ENCODE measurements at places on chromosomes 1 and 21.
A peak's percentile ranks its signal among the peaks of the same experiment; 100 is the strongest.

DNA sequence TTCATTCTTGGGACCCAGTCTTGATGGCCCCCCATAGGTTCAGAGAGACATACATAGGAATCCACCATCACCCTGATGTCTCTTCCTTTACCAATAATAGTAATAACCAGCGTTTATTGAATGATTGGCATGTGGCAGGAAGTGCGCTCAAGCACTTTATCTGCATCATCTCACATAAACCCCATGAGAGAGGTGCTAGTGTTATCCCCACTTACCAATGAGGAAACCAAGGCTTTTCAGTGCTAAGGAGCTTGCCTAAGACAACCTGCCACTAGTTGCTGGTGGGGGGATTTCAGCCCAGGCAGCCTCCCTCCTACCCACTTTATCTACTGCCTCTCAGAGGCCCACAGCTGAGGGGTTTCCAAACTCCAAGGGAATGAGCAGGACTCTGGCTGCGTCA is 7.7 kb downstream of the LGR6 start:
- H3K4me3 ChIP-seq = no peak overlapping the region
- H3K4me1 ChIP-seq = peaks cover 52% of the 10 kb centered on the region
- H3K27me3 ChIP-seq = no peaks in the 10 kb centered on the region
- H3K36me3 ChIP-seq = no peaks in the 10 kb centered on the region
- DNase-seq = no peak

- H3K4me1 ChIP-seq = no peaks in the 10 kb centered on the region
- H3K27me3 ChIP-seq = no peaks in the 10 kb centered on the region
- DNase-seq = no peak
- no peaks in the 10 kb centered on the region for H3K36me3 ChIP-seq
These were observed 6.0 kb upstream of the CD2 start for GRCh38 chr1:116748272-116748671.

GRCh38 chr1:159918352-159919200 is 6.7 kb downstream of the TAGLN2 start:
- H3K4me1 ChIP-seq = no peaks in the 10 kb centered on the region
- no peak for DNase-seq
- H3K4me3 ChIP-seq = no peak overlapping the region
- no peaks in the 10 kb centered on the region for H3K27me3 ChIP-seq
- no peak overlapping the region for H3K27ac ChIP-seq

- H3K36me3 ChIP-seq = no peaks in the 10 kb centered on the region
- no peak overlapping the region for H3K27ac ChIP-seq
- no peaks in the 10 kb centered on the region for H3K27me3 ChIP-seq
- H3K4me3 ChIP-seq = no peak overlapping the region
These were observed 181.1 kb downstream of the TGFB2 start for GRCh38 chr1:218526198-218526580.

DNA sequence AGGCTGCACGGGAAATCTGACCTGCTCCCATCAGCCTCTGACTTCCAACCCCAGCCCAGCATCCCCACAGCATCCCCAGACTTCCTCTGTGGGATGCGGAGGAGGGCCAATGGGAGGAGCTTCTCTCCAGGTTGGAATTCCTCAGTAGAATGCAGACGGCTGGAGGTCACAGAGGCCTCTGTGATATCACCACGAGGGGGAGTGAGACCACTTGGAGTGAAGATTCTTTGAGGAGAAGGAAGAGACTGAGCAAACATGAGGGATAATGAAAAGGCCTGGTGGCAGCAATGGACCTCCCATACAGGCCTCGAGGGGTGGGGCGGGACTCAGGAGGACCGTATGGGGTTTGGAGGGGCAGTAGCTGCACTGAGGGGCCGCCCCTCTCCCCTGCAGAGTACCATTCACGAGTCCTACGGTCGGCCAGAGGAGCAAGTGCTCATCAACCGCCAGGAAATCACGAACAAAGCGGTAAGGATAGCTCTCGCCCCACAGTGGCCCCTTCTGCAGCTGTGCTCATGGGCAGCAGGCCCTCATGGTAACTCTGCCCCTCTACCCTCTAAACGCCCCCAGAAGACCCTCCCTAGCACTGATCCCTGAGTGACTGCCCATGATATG is at the start of gene CATSPER4:
CATSPER4 (plus strand) TSS at position 230 of the 615 bp plus-strand sequence; CDS start at position 256, 26 bp downstream.
- no peaks in the 10 kb centered on the region for H3K27me3 ChIP-seq
- H3K4me3 ChIP-seq = no peak within 1 kb of the TSS
- DNase-seq = no peak
- H3K27ac ChIP-seq = no peak within 1 kb of the TSS
- no peaks in the 10 kb centered on the region for H3K4me1 ChIP-seq

DNA sequence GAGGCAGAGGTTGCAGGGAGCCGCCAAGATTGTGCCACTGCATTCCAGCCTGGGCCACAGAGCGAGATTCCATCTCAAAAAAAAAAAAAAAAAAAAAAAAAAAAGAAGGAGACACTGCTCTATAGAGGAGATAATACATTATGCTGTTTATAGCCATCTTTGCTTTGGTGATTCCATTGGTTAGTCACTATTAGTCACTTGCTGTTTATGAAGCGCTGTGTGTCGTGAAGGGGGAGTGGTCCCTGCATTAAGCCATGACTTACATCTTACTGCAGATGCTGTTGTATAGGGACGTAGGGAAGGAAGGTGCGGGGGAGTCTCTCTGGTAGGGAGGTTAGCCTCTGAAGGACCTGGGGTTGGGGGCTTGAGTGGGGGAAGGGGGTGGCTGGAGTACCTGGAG is 48.3 kb downstream of the HUNK start:
- no peak overlapping the region for H3K27ac ChIP-seq
- no peaks in the 10 kb centered on the region for H3K27me3 ChIP-seq
- no peak for DNase-seq
- no peaks in the 10 kb centered on the region for H3K36me3 ChIP-seq

DNA sequence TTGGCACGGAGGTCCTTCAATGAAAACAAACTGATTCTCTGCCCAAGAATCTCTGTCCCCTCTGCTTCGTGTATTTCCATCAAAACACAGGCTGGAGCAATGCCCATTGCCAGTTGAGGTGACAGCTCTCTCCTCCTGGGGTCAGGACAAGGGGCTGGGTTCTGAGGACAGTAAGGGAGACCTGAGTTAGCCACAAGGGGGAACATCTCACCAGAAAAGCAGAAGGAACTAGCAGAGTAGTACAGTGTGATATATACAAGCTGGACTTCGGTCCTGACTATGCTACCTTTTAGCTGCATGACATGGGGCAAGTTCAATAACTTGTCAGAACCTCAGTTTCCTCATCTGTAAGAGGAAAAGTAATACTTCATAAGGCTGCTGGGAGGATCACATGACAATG is 50.3 kb downstream of the SYT2 start:
- H3K36me3 ChIP-seq = no peaks in the 10 kb centered on the region
- H3K4me1 ChIP-seq = no peaks in the 10 kb centered on the region
- H3K27me3 ChIP-seq = no peaks in the 10 kb centered on the region
- H3K27ac ChIP-seq = no peak overlapping the region

DNA sequence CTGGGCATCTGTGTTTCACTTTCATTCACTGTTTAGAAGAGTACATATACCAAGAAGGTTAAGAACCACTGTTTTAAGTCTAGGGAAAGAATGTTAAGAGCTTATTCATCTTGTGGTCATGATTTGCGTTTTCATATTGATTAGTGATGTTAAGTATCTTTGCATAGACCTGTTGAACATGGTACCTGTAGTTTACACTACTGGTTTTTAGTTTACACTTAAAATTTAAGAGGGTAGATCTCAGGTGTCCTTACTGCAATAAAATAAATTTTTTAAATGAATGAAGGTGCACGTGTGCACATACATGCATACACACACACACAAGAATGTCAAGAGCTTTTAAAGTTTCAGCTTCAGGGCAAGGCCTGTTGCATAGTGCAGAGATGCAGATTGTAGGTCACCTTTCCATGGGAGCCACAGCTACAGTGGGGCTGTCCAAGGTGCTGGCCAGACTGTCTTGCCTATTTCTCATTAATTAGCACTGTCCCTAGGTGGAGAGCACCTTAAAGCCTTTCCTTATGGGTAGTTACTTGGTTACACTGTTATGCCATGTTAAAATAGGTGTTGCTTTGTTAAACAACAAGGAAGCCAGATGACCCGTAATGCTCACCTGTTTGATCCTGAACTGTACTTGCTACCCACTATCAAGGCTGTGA is 543.0 kb upstream of the DAB1 start:
- no peak for DNase-seq
- no peaks in the 10 kb centered on the region for H3K36me3 ChIP-seq
- no peaks in the 10 kb centered on the region for H3K27me3 ChIP-seq

DNA sequence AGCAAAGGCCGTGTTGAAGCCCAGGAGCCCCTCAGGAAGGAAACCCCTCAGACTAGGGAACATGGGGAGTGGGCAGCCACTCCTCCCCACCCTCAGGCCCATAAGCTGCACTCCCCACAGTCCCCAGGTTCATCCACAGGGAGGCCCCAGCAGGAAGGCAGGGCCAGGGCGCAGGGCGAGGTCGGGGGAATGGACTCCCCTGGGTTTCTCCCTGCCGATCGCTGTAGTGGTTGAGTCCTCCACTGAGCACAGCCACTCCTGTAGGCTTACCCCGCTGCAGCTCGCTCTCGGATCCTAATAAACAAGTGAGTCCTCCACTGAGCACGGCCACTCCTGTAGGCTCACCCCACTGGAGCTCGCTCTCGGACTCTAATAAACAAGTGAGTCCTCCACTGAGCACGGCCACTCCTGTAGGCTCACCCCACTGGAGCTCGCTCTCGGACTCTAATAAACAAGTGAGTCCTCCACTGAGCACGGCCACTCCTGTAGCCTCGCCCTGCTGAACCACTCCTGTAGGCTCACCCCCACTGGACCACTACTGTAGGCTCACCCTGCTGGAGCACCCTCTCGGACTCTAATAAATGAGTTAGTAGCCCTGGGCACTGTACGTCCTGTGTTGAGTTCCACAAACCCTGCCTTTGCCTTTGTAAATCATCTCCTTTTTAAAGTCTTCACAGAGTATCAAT is 16.2 kb upstream of the COL18A1 start:
- no peaks in the 10 kb centered on the region for H3K27me3 ChIP-seq
- no peak for DNase-seq
- H3K4me1 ChIP-seq = peaks cover 15% of the 10 kb centered on the region
- H3K4me3 ChIP-seq = no peak overlapping the region
- peak overlapping the region; percentile 29 for H3K27ac ChIP-seq
- no peaks in the 10 kb centered on the region for H3K36me3 ChIP-seq

GRCh38 chr1:171292799-171293198 is 21.2 kb upstream of the FMO4 start:
- no peaks in the 10 kb centered on the region for H3K4me1 ChIP-seq
- no peak for DNase-seq
- no peaks in the 10 kb centered on the region for H3K27me3 ChIP-seq
- no peak overlapping the region for H3K4me3 ChIP-seq
- no peaks in the 10 kb centered on the region for H3K36me3 ChIP-seq

DNA sequence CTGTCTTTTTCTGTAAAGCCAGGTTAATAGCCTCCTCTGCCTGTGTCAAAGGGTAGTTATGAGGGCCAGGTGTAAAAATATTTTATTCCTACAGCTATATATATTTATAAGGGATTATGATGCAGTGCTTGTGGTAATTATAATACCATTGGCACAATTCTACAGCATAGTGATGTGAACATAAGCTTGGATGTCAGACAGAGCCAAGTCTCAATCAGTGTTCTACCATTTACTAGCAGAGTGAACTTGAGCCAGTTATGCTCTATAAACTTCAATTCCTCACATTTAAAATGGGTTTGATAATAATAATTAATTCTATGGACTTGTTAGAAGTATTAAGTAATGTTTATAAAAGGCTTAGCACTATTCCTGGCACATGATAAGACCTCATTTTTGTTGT is 151.5 kb upstream of the L1TD1 start:
- DNase-seq = no peak
- no peaks in the 10 kb centered on the region for H3K4me1 ChIP-seq
- H3K27me3 ChIP-seq = no peaks in the 10 kb centered on the region
- H3K4me3 ChIP-seq = no peak overlapping the region
- no peaks in the 10 kb centered on the region for H3K36me3 ChIP-seq

DNA sequence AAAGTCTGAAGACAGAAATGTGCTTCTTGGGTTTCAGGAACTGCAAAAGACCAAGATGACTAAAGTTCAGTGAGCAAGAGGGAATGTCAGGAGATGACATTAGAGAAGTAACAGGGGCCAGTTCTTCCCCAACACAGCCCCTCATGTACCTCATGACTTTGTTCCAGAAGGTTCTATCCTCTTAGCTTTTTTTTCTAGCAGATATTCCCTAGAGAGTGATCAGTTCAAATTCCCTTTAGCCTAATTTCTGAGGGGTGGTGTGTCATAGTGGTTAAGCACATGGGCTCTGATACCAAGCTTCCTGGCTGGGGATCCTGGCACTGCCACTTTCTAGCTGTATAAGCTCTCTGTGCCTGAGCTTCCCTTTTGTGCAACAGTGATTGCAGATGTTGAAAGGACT is 108.0 kb downstream of the LBR start:
- no peak overlapping the region for H3K27ac ChIP-seq
- H3K4me3 ChIP-seq = no peak overlapping the region
- peaks cover 9% of the 10 kb centered on the region for H3K27me3 ChIP-seq
- H3K36me3 ChIP-seq = no peaks in the 10 kb centered on the region
- no peak for DNase-seq

GRCh38 chr1:93559045-93559444 is 111.1 kb downstream of the FNBP1L start:
- H3K27ac ChIP-seq = no peak overlapping the region
- no peaks in the 10 kb centered on the region for H3K27me3 ChIP-seq
- H3K36me3 ChIP-seq = peaks cover 22% of the 10 kb centered on the region
- no peak overlapping the region for H3K4me3 ChIP-seq

- DNase-seq = no peak
- no peak overlapping the region for H3K4me3 ChIP-seq
- no peak overlapping the region for H3K27ac ChIP-seq
- H3K4me1 ChIP-seq = no peaks in the 10 kb centered on the region
- H3K36me3 ChIP-seq = no peaks in the 10 kb centered on the region
These were observed 37.4 kb downstream of the C1orf185 start for GRCh38 chr1:51139474-51139873.

DNA sequence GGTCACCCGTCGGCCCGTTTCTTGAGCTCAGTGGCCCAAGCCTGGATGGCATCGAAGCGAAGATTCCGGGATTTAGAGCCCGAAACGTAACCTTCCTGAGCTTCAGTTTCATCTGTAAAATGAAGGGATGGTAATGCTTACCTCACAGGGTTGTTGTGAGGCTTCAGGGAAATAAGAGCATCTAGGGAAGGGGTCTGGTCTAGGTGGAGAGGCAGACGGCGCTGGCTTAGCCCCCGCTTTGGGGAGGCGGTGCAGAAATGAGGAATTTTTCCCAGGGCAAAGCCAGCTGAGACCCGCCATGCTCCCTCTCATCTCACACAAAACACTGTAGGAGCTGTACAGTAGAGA is 717 bp upstream of the MYCL start:
- H3K4me1 ChIP-seq = peaks cover 17% of the 10 kb centered on the region
- H3K36me3 ChIP-seq = no peaks in the 10 kb centered on the region
- H3K27ac ChIP-seq = no peak overlapping the region
